ENCODE measurements at places on chromosomes 2 and 18. TPM values are rescaled to one million over a fixed set of nuclear protein-coding genes. Genes with fewer than 3 reads are reported as not detected.
A peak's percentile ranks its signal among the peaks of the same experiment; 100 is the strongest.

The NEB gene
- total RNA-seq = 1.2 TPM

The ALPG gene
- not detected for total RNA-seq

The RGPD4 gene
- not detected for total RNA-seq

The MYCN gene
- not detected for total RNA-seq

The TMEM169 gene
- 1.6 TPM for total RNA-seq

- H3K27ac ChIP-seq = no peak overlapping the region
- H3K27me3 ChIP-seq = no peaks in the 10 kb centered on the region
- peaks cover 10% of the 10 kb centered on the region for H3K36me3 ChIP-seq
- peaks cover 7% of the 10 kb centered on the region for H3K4me1 ChIP-seq
Observed at GRCh38 chr2:15640261-15640711, 48.6 kb downstream of the DDX1 start.

DNA sequence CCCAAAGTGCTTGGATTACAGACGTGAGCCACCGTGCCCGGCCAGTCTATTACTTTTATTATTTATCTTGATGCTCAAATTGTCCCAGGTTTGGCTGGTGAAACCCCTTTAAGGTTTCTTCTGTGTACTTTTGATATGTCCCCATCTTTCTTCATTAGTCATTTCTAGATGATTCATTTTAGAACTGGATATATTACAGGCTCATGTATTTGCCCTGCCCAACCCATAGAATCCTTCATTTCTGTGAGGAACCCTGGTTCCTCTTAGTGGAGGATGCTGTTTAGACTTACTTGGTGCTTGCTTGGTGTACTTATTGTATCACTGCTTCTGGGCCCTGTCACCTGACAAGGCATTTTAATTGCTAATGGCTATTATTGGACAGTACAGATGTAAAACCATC, 40.1 kb downstream of the KCMF1 start:
- H3K36me3 ChIP-seq = peaks cover 15% of the 10 kb centered on the region
- H3K27ac ChIP-seq = peak overlapping the region; percentile 82
- H3K4me1 ChIP-seq = peaks cover 89% of the 10 kb centered on the region
- H3K27me3 ChIP-seq = no peaks in the 10 kb centered on the region
- no peak for DNase-seq

GRCh38 chr2:220077488-220077887, 450.1 kb downstream of the SLC4A3 start:
- H3K27me3 ChIP-seq = peaks cover 7% of the 10 kb centered on the region
- H3K4me3 ChIP-seq = no peak overlapping the region
- DNase-seq = no peak
- no peaks in the 10 kb centered on the region for H3K36me3 ChIP-seq
- H3K27ac ChIP-seq = no peak overlapping the region

- H3K27me3 ChIP-seq = no peaks in the 10 kb centered on the region
- H3K4me3 ChIP-seq = no peak overlapping the region
- DNase-seq = no peak
Observed at GRCh38 chr2:16899958-16900357, 234.3 kb upstream of the CYRIA start.

- no peak overlapping the region for H3K4me3 ChIP-seq
- peaks cover 1% of the 10 kb centered on the region for H3K36me3 ChIP-seq
- no peak overlapping the region for H3K27ac ChIP-seq
- H3K4me1 ChIP-seq = peaks cover 16% of the 10 kb centered on the region
- no peak for DNase-seq
- H3K27me3 ChIP-seq = no peaks in the 10 kb centered on the region
Observed at GRCh38 chr18:49230326-49230725, 230.1 kb downstream of the DYM start.

DNA sequence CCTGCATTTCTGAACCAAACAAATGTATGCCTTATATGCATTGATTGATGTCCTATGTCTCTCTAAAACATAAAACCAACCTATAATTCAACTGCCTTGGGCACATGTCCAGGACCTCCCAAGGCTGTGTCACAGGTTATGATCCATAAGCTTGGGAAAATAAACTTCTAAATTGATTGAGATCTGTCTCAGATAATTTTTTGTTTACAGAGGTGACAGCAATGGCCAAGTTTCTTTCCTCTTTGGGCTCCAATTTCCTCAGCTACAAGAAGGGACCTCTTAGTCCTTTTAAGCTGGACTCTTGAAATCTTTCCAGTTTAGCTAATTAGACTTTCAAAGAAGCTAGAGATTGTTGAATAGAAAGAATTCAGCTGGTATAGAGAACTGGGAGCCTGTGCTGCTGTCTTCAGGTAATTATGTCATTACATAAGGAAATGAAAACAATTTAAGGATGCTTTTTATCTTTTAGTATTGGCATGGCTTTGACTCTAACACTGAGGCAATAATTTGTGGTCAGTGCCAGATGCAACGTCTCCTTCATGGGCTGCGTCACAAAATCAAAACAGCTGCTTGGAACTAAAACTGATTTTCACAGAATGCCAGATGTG, 412.1 kb upstream of the TRIB2 start:
- H3K36me3 ChIP-seq = no peaks in the 10 kb centered on the region
- H3K4me1 ChIP-seq = peaks cover 38% of the 10 kb centered on the region
- no peak for DNase-seq
- H3K27ac ChIP-seq = no peak overlapping the region
- peaks cover 12% of the 10 kb centered on the region for H3K27me3 ChIP-seq

DNA sequence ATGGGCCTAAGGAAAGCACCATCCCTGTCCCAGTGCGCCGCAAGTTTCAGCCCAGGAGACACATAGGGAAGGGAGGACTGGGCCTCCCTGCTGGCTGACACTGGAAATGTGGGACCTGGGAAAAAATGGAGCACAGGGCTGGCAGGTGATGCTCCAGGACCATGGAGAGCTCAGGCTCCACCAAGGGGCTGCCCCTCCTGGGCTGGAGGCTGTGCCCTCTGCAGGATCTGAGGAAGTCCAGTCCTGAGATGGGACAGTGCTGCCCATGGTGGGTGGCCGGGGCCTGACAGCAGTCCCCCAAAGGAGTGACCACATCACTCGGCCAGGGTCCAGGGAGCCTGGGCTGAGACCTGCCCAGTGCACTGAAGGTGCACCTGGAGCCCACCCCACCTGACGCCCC, 108.6 kb upstream of the TEKT4 start:
- no peak overlapping the region for H3K4me3 ChIP-seq
- peaks cover 6% of the 10 kb centered on the region for H3K4me1 ChIP-seq
- no peak for DNase-seq
- H3K36me3 ChIP-seq = no peaks in the 10 kb centered on the region
- no peak overlapping the region for H3K27ac ChIP-seq
- no peaks in the 10 kb centered on the region for H3K27me3 ChIP-seq

GRCh38 chr18:46810481-46811000, 53.7 kb upstream of the ST8SIA5 start:
- no peaks in the 10 kb centered on the region for H3K36me3 ChIP-seq
- H3K27me3 ChIP-seq = no peaks in the 10 kb centered on the region
- no peaks in the 10 kb centered on the region for H3K4me1 ChIP-seq

DNA sequence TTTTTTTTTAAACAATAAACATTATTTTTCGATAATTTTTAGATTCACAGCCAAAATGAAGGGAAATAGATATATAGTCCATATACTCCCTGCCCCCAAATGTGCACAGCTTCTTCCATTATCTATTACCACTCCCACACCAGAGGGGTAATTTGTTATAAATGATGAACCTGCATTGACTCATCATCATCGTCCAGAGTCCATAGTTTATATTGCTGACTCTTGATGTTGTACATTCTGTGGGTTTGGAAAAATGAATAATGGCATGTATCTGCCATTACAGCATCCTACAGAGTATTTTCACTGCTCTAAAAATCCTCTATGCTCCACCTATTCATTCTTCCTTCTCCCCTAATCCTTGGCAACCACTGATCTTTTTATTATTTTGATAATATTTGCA, 121.5 kb downstream of the LTBP1 start:
- no peaks in the 10 kb centered on the region for H3K36me3 ChIP-seq
- DNase-seq = no peak
- H3K4me3 ChIP-seq = no peak overlapping the region
- no peak overlapping the region for H3K27ac ChIP-seq
- peaks cover 37% of the 10 kb centered on the region for H3K27me3 ChIP-seq

DNA sequence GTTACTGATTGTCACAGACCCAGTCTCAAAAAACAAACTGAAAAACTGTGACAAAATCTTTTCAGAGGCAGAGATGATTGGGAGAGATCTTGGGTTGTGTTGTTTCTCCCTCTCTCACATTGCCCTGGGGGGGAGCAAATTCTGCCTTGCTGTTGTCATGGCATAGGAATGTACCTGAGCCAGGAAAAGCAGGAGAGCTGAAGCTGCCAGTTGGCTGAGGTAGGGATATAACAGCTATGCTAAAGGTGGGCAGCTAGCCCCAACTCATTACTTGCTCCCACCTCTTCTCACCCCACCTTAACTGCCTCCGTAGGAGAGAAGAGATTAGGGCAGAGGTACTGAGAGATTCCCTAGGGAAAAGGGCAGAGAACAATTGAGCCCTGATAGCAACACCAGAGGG, 299.3 kb downstream of the OSR1 start:
- no peak for DNase-seq
- H3K4me1 ChIP-seq = no peaks in the 10 kb centered on the region
- H3K36me3 ChIP-seq = no peaks in the 10 kb centered on the region
- no peak overlapping the region for H3K27ac ChIP-seq
- no peak overlapping the region for H3K4me3 ChIP-seq
- H3K27me3 ChIP-seq = no peaks in the 10 kb centered on the region

- no peak overlapping the region for H3K4me3 ChIP-seq
- no peaks in the 10 kb centered on the region for H3K4me1 ChIP-seq
- no peaks in the 10 kb centered on the region for H3K27me3 ChIP-seq
- no peak for DNase-seq
Observed at GRCh38 chr2:145059343-145059742, 539.4 kb upstream of the ZEB2 start.

GRCh38 chr2:67898595-67898994, 164.2 kb downstream of the C1D start:
- no peaks in the 10 kb centered on the region for H3K36me3 ChIP-seq
- no peak for DNase-seq
- no peak overlapping the region for H3K27ac ChIP-seq
- no peak overlapping the region for H3K4me3 ChIP-seq
- H3K27me3 ChIP-seq = peaks cover 5% of the 10 kb centered on the region

DNA sequence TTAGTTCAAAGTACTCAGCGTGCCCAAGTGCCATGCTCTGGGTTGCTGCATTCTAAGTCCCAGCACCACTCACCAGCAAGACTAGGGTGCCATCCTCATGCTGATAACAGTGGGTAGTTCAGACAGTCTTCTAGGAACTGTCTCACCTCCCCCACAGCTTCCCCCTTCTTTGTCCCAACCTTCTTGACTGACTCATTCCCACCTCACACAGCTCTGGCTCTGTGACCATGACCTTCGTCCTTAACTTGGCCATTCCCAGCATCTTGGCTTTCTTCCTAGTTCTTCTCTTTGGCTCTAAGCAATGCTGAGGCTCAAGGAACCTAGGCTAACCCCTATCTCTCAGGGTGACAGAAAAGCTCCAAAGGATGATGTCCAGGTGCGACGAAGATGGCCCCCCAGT, 20.0 kb upstream of the CXCR4 start:
- peaks cover 2% of the 10 kb centered on the region for H3K36me3 ChIP-seq
- peaks cover 47% of the 10 kb centered on the region for H3K27me3 ChIP-seq
- H3K4me3 ChIP-seq = no peak overlapping the region
- DNase-seq = no peak

DNA sequence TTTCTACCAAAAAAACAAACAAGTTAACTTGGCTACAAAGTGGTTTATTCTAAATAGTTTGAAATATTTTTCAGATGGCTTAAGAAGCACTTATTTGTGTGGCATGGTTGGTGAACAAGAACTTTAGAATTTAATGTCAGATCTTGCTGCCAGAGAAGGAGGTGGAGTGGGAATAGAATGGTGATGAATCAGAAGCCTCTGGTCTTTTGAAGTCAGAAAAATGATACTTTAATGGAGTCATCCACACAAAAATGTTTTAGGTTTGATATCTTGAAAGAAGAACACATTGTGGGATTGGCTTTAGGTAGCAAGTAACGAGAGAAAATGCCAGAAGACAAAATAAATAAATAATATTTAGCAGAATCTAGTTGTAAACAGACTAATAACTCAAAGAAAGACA, 243.1 kb upstream of the FANCL start:
- H3K27me3 ChIP-seq = no peaks in the 10 kb centered on the region
- no peak for DNase-seq
- no peak overlapping the region for H3K4me3 ChIP-seq
- no peak overlapping the region for H3K27ac ChIP-seq

DNA sequence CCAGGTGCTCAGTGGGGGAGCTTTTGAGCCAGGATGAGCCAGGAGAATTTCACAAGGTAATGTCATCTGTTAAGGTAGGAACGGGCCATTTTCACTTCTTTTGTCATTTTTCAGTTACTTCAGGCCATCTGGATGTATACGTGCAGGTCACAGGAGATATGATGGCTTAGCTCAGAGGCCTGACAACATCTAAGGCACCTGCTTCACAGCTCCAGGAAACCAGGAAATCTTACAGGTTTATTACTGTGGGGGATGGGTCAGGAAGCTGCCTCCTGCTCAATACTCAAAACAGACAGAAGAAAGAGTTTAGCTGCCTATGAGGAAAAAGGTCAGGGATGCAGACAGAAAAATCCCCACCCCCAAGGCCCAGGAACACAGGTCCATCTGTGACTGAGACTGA, 364.3 kb upstream of the LRP1B start:
- DNase-seq = no peak
- H3K27me3 ChIP-seq = no peaks in the 10 kb centered on the region
- no peaks in the 10 kb centered on the region for H3K36me3 ChIP-seq
- no peaks in the 10 kb centered on the region for H3K4me1 ChIP-seq
- no peak overlapping the region for H3K27ac ChIP-seq
- H3K4me3 ChIP-seq = no peak overlapping the region

DNA sequence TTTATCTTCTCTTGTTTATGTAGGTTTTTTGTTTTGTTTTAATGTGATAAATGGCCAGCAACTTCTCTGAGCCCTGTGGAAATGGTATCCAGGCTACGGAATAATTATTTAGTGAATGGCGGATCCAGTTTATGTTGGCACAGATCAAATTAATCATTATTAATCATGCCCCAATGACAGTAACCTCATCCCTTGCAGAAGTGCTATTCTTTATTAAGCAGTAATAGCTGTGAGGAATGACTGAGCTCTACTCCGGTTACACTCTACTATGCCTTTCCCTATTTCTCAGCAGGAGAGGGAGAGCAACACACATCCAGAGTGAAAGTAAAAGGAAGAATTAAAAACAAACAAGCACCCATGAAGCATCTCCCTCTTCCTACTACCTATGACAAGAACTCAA, 84.8 kb downstream of the SETBP1 start:
- H3K4me3 ChIP-seq = no peak overlapping the region
- H3K27me3 ChIP-seq = peaks cover 30% of the 10 kb centered on the region
- DNase-seq = no peak
- no peak overlapping the region for H3K27ac ChIP-seq
- H3K36me3 ChIP-seq = peaks cover 7% of the 10 kb centered on the region

DNA sequence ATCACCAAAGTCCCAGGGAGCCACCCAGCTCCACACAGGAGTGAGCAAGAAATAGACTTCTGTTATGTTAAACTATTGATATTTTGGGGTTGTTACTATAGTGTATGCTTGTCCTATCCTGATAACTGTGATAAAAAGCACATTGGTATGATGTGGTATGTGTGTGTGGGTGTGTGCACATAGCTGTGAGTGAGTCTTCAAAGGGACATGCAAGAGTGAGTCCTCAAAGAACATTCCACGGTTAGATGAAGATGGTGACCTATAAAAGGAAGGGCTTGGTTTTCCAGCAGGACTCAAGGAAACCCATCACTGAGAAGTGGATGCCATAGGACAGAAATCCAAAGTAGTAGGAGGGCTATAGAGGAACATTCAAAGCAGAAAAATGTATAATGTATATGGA, 342.9 kb downstream of the TSN start:
- no peaks in the 10 kb centered on the region for H3K36me3 ChIP-seq
- no peak for DNase-seq
- peaks cover 5% of the 10 kb centered on the region for H3K27me3 ChIP-seq
- H3K4me3 ChIP-seq = no peak overlapping the region

Data from activated T-cell treated with anti-CD3 and anti-CD28 coated beads, Interleukin-2, amount 50 U/mL, for 72 hours (primary cell).